Caki2 (cell line): ENCODE measurements at places on chromosomes 1 and 21. TPM values are rescaled to one million over a fixed set of nuclear protein-coding genes. Genes with fewer than 3 reads are reported as not detected.

DNA sequence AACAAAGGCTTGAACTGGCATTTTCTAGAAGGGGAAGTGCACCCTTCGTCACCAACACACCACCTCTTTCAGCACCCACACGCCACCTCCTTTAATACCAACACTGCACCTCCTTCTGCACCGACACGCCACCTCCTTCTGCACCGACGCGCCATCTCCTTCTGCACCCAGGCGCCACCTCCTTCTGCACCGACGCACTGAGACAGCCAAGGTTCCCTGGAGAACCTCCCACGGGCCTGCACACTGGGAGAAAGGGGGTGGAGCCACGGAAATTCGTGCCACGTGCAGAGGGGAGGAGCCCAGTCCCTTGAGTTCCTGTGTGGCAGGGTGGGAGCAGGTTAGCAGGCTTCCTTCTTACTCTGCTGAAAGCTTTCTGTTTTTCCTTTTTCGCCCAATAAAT is 327.9 kb upstream of the C1orf174 start:
- DNase-seq: no peak

DNA sequence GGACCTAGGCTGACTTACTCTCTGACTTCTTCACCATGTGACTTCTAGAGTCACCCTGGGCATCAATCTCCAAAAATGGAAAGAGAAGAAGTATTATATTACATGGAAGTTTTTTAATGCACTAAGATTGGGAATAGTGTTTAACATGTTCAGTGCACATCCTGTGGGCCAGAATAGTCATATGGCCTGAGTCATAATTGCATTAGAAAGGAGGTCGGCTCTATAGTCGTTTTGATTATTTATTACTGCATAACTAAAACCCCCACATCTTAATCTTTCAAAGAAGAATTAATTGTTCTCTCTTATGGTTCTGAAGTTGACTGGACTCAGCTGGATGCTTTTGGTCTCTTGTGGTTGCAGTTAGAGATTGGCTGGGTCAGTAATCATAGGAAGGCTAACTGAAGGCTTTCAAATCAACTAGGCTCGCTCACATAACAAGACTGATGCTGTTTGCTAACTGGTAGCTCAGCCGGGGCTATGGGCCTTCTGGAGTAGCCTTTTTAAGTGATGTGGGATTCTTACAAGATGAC is 810.6 kb upstream of the ADGRL4 start:
- no peak for DNase-seq

DNA sequence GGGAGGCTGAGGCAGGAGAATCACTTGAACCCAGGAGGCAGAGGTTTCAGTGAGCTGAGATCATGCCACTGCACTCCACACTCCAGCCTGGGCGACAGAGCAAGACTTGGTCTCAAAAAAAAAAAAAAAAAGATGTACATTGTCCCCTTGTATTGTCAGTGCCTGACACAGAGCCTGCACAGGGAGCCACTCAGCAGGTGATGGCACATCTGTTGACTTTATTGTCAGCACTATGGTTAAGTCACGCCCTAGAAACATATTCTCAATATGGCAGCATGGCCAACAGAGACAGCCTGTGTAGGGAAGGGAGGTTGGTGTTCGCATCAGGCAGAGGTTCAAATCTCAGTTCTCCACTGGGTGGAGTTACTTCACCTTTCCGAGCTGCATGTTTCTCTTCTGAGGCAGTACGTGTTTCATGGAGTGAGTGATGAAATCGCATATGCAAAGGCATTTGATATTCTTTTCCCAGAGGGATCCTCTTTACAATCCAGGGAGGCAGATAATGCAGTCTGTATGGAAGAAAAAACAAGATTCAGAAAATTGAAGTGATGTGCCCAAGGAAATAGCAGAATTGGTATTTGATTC is 20.6 kb downstream of the LAMC2 start:
- no peak for DNase-seq

Gene CASQ1
- total RNA-seq: not detected in 2 replicates

Gene S100A14
- not detected in 2 replicates for total RNA-seq
